ENCODE measurements at places on chromosomes 11 and 22.
A peak's percentile ranks its signal among the peaks of the same experiment; 100 is the strongest.

- no peak for DNase-seq
Observed at GRCh38 chr22:43231724-43232034, 44.7 kb upstream of the TTLL12 start.

- DNase-seq = no peak
Observed at GRCh38 chr22:19669570-19669969, 44.7 kb upstream of the SEPTIN5 start.

GRCh38 chr11:34190192-34191139 lies 85.0 kb downstream of the NAT10 start:
- no peak for DNase-seq

GRCh38 chr11:134282121-134283045 lies 6.2 kb downstream of the GLB1L3 start:
- no peak for DNase-seq

- DNase-seq = no peak
Observed at GRCh38 chr11:57278721-57279095, 41.7 kb upstream of the APLNR start.

DNA sequence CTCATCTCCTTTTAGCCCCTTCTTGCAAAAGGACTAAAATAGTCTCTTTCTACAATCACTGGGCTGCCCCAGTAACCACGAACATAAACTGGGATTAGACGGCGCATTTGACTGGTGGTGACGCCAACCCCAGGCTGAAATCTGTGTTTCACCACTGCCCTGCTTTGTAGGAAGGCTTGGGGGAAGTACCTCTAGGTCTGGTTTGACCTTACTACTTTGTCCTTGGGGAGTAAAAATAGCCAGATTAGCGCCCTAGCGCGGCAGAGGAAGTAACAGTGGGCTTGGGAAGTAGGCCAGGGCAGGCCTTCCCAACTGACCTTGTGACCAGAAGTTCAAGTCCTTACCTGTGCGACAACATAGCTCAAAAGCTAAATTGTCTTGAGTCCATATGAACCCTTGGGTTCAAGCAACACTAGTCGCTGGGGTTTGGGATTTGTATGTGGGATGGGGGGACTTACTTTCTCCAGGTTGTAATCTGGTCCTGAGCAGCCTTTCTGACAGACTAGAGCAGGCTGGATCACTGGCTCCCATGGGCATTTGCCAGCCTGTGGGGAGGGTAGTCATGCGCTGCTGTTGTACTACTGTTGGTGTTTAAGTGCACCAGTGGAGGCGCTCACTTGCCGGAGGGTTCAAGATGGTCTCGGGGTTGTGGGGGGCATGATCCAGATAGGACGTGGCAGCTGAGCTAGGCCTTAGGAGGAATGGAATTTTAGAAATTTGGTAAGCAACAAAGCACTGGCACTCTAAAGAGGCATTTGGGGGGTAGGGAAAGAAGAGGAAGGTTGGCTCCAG lies 953 bp upstream of the PACS1 start:
- DNase-seq = no peak

DNA sequence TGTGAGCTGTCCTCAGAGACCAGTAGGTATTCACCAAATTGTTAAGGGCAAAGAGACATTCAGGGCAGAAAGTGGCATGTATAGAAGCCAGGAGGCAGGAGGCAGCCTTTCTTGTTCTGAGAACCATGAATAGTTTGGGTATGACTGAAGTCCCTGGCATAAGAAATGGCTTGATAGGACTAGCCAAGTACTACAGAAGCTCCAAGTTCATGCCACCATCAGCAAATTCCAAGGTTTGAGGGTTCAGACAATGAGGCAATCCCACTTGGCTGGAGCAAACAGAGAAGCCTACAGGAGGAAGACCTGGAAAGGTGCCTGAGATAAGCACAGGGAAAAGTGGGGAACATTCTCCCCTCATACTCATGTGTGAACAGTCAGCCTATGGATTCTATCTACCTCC lies 25.8 kb downstream of the XRRA1 start:
- no peak for DNase-seq

DNA sequence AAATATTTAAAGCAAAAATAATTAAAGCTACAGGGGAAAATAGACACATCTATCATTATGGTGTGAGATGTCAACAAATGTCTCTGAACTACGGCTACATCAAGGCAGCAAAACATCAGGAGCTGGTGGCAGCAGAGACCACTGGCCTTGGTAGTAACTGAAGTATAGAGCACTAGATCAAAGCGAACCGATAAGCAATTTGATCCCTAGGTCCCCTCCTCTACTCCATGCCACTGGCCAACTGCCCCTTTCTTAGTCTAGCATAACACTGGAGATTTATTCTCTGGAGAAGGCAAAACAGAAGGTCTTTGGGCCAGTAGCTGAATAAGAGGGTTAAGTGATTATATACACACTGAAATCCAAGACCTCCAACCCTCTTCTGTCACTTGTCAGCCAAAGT lies 13.6 kb upstream of the RAB3IL1 start:
- DNase-seq = no peak

DNA sequence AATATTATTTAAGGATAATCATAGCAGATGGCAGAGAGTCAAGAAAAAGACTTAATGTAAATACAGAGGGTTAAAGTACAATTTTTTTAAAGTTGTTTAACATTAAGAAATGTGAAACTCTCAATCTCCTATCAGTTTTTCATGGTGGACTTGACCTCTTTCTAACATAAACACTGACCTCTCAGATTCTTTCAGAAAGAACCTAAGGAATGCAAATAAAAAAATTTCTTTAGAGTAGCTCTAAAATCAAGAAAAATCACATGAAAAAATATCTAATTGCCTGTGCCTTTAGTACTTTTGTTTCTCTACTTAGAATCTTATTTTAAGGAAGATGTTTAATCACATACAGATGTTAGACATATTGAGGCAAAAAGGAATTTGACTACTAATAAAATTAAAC lies 12.9 kb downstream of the RNF141 start:
- DNase-seq = no peak

DNA sequence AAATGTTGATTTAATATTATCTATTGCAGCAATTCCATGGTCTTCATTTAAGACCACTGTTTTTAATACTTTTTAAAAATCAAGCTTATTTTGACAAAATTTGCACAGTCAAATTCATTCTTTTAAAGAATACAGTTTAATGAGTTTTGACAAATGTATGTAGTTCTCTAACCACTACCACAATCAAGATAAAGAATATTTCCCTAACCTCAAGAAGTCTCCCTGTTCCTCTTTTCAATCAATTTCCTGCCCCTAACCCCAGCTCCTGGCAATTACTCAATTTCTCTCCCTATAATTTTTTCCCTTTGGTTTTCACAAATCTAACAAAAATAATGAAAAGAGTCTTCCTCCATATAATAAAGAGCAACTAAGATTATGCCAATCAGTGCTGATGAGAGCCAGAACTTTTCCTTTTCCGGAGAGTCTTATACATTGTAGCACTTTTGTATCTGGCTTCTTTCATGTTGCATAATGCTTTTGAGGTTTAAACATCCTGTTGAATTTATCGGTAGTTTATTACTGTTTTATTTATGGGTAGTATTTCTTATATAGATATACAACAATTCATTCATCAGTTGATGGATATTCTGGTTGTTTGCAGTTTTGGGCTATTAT lies 231.7 kb downstream of the AASDHPPT start:
- no peak for DNase-seq

DNA sequence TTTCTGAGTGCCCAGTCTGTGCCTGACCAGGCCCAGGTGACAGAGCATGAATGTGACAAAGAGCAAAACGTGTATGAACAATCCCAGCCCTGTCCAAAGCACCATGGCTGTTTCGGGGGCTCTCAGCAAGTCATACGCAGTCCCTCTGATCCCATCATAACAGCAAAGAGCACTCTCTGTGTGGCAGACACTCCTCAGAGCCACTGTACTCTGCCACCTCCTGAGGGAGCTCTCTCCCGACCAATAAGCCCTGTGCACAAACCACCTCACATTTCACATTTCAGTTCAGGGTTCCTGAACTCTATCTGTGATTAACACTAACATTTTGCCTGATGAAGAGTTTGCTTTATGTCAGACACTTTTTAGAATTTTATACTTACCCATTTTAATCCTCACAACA lies 6.6 kb downstream of the DGCR2 start:
- no peak for DNase-seq

- DNase-seq = no peak
Observed at GRCh38 chr11:68340003-68340767, 27.8 kb downstream of the LRP5 start.

GRCh38 chr11:37830529-37830928 lies 1232.5 kb upstream of the RAG2 start:
- no peak for DNase-seq

- no peak for DNase-seq
Observed at GRCh38 chr11:119315131-119316015, 1.6 kb downstream of the MCAM start.

DNA sequence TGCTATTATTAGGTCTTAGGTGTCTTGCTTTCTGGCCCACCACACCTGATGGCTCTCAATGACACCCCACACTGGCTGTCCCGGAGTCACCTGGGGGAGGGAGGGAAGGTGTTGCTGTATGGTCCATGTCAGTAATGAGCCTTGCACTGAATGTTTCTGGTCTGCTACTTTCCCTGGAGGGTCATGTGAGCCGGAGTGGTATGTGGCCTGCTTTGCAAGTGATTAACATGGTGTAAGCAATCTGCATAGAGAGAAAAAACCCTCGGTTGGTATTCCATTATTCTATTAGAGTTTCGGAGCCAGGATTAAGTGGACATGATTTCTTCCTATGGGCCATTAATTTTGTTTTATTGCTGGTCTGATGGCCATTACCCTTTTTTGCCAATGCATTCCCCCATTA lies 63.9 kb downstream of the PKNOX2 start:
- DNase-seq = no peak

DNA sequence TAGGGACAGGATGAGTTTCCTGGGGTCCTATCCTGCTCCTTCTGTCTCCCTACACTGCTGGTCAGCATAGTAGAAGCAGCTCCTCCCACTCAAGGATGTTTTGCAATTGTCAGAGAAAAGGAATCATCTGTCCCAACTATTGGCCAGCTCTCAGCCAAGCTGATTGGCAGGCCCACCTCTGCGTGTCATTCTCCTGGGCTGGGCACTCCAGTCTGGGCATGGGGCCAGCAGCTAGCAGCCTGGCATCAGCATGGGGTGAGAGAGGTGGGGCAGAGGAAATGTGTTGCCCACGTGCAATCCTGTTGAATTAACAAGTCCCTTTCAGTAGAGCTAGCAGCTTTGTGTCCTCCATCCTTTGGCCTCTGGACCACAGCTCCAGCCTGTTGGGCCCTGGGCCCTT lies 14.1 kb downstream of the ANKK1 start:
- DNase-seq = no peak

GRCh38 chr11:9774591-9775397 lies 110.9 kb downstream of the SWAP70 start:
- DNase-seq = no peak

- peak; percentile 61 for DNase-seq
Observed at GRCh38 chr22:22692707-22693530, 48.5 kb downstream of the GGTLC2 start.

GRCh38 chr22:42792909-42793847 lies 63.9 kb downstream of the ARFGAP3 start:
- DNase-seq = no peak

DNA sequence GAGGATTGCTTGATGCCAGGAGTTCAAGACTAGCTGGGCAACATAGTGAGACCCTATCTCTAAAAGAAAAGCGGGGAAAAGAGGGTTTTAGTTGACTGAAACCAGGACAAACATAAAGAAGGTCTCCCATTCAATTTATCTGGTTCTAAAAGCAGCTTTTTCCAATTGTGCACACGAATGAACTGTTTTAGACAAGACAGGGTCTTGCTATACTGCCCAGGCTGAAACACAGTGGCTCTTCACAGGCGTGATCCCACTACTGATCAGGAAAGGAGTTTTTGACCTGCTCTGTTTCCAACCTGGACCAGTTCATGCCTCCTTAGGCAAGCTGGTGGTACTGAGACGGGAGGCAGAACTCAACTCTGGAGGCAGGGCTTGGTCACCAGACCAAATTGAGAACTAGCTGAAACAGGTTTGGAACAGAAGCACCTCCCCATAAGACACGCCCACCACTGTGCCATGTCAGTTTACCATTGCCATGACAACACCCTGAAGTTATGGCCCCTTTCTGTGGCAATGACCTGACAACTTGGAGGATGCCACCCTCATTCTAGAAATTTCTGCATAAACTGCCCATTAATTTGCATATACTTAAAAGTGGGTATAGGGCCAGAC lies 2.8 kb upstream of the NUCB2 start:
- no peak for DNase-seq

DNA sequence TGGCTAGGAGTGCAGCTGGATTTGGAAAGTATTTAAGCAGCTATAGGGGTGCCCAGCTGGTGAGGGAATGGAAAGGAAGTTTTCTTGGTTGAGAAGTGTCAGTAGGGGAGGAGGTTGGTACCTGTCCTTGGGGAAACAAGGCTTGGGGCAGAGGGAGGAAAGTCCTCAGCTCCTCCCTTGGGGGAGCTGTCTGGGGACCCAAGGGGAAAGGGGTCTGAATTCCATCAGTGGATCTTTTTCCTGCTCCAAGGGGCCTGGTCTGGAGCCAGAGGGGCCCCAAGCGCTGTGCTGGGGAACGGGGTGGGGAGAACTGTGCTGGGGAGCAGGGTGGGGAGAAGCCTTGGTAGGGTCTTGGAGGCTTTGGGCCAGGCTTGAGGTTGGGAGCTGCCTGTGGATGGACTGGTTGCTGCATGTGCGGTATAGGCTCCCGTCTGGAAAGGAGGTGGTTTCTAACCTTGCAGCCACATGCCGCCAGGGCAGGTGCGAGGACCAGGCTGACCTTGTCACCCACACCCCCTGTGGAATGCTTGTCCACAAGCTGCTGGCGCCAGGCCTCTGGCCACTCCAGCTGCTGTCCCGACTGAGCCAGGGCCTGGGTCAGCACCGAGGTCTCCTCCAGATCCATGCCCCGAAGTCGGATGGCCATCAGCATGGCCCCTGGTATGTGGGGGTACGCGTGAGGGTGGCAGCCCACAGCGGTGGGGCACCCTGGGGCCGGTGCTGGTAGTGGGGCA lies 963 bp downstream of the TYMP start:
- DNase-seq = no peak

GRCh38 chr22:42284643-42285181 lies 14.3 kb upstream of the TCF20 start:
- DNase-seq = no peak

GRCh38 chr11:76102802-76103201 lies 103.5 kb downstream of the WNT11 start:
- DNase-seq = no peak

- no peak for DNase-seq
Observed at GRCh38 chr11:104372111-104372510, 208.2 kb upstream of the PDGFD start.

DNA sequence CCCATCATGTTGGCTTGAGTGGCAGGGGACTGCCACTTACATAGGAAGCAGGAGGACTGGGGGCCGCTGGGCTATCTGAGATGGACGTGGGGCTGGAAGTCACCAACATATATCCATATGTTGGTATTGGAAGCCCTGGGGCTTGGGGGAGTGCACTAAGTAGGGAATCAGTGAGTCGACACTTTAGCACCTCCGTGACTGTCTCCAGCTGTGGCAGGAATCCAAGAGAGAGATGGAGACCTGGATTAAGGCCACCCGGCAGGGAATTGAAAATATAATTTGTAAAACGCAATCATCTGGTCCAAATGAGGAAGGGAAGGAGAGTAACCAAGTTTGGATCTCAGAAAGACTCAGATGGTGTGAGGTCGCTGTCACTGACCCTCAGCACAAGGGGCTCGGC lies 68.4 kb downstream of the ELFN2 start:
- DNase-seq = no peak

GRCh38 chr11:94203070-94203469 lies 74.4 kb downstream of the PANX1 start:
- no peak for DNase-seq

GRCh38 chr11:27375370-27375769 lies 12.4 kb upstream of the CCDC34 start:
- DNase-seq = no peak

- no peak for DNase-seq
Observed at GRCh38 chr11:132943706-132944568, 588.4 kb downstream of the OPCML start.

Measured in stimulated activated CD4-positive, alpha-beta T cell treated with anti-CD3 and anti-CD28 coated beads, Interleukin-4, amount 100 ng/mL, for 48 hours (primary cell).